ENCODE measurements at places on chromosomes 3 and 15. TPM values are rescaled to one million over a fixed set of nuclear protein-coding genes. Genes with fewer than 3 reads are reported as not detected.
A peak's percentile ranks its signal among the peaks of the same experiment; 100 is the strongest.

GRCh38 chr15:80779658-80780415 lies 667 bp downstream of the CEMIP start:
- peak; percentile 63 for DNase-seq
- peaks cover 7% of the 10 kb centered on the region for H3K4me1 ChIP-seq
- H3K27ac ChIP-seq, result no peak overlapping the region
- peaks cover 47% of the 10 kb centered on the region for H3K27me3 ChIP-seq
- H3K4me3 ChIP-seq, result peak overlapping the region; percentile 77
- no peaks in the 10 kb centered on the region for H3K36me3 ChIP-seq

DNA sequence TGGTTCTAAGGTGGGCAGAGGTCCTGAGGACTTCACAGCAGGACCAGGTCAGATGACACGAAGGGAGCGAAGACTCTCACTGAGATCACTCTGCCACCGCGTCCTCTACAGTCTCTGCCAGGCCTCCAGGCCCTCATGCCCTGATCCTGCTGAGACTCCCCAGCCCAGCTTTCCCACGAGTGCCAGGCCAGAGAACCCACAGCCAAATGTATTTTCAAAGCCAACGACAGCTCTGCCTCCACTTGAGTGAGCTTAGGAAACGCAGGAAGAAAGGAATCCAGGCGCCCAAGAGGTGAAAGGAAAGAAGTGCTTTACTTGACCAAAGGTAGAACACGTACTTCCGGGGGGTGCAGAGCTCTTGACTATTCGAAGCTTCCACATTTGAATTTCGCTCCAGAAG lies 275.0 kb downstream of the XXYLT1 start:
- peak; percentile 15 for DNase-seq
- H3K4me1 ChIP-seq, result no peaks in the 10 kb centered on the region
- no peaks in the 10 kb centered on the region for H3K27me3 ChIP-seq
- H3K27ac ChIP-seq, result no peak overlapping the region
- no peak overlapping the region for H3K4me3 ChIP-seq

DNA sequence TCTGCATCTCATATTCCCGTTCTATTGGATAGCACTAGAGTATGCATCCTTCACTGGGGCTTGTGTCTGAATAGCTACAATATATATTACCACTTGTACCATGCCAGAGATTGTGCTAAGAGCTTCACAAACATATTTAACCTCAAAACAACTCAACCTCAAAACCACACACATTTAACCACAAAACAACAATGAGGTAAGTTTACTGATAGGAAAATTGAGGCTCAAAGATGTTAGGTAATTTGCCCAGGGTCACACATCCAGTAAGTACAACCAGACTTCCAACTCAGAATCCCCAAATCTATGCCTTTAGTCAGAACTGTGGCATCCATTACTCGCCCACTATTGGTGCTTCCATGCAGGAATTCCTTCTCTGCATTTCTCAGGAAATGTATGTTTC lies 220.0 kb downstream of the FAM43A start:
- no peaks in the 10 kb centered on the region for H3K27me3 ChIP-seq
- no peak overlapping the region for H3K27ac ChIP-seq
- no peaks in the 10 kb centered on the region for H3K4me1 ChIP-seq
- H3K4me3 ChIP-seq, result no peak overlapping the region
- DNase-seq, result no peak

- DNase-seq, result no peak
- H3K36me3 ChIP-seq, result peaks cover 2% of the 10 kb centered on the region
- H3K27me3 ChIP-seq, result no peaks in the 10 kb centered on the region
- no peaks in the 10 kb centered on the region for H3K4me1 ChIP-seq
- no peak overlapping the region for H3K4me3 ChIP-seq
- no peak overlapping the region for H3K27ac ChIP-seq
These were observed 26.2 kb downstream of the CRTAP start for GRCh38 chr3:33139996-33140395.

- H3K27ac ChIP-seq, result no peak overlapping the region
- H3K4me1 ChIP-seq, result peaks cover 26% of the 10 kb centered on the region
- H3K27me3 ChIP-seq, result no peaks in the 10 kb centered on the region
- no peaks in the 10 kb centered on the region for H3K36me3 ChIP-seq
These were observed 398.6 kb upstream of the WNT5A start for GRCh38 chr3:55885721-55886120.

Gene GOLGA8R
- not detected for polyA plus RNA-seq

Data from GM23338 (cell line).